Activated CD4-positive, alpha-beta T cell treated with anti-CD3 and anti-CD28 coated beads, Interleukin-2, amount 10 ng/mL, durations not matched to agents 7 days and 5 days (primary cell): ENCODE measurements at places on chromosomes 7 and 10.

DNA sequence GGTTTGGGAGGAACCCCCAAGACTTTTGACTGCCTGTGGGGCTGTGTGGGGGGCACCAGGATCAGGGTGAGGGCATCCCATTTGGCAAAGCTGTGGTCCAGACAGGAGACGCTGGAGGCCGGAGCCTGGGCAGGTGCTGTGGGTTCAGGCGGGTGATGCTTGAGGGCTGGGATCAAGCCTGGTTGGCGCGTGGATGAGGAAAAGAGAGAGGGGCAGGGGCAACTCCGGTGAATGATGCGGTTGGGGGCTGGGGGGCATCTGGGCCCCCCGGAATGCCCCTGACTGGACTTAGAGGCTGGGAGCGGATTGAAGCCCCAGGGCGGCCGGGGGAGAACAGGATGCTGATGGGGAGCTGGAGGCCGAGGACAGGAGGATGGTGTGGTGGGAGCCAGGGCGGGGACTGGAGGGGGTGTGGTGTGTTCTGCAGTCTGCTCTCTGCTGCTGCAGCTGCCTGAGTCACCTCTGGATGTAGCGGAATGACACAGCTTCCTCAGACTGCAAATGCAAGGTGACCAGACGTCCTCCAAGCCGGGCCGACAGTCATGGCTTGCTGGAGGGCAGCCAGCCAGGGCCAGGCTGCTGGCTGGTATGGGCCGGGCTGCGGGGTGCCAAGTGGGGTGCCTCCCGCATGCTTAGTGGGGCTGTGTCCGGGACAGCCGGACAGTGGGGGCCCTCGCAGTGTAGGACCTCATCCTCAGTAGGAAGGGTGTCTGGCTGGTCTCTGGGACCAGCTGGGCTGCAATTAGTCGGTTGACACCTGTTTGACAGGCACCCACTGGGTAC, 3.2 kb downstream of the MAFK start:
- no peak for DNase-seq

DNA sequence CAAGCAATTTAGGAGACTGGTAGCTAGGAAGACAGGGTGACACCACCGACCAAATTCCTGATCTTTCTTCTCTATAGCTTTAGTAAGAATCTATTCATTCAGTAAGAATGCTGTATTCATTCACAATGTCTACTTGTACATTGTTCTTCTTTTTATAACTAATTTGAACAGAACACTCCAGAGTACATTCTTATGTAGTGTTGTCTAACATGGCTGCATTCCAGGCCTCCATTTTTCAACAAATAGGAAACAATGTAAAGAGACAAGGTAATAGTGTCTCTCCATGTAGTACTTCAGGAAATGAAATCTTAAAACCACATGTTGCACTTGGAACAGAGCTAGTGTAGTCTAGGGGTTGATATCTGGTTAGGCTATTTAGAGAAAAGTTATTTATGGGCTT, 1.8 kb downstream of the VCL start:
- DNase-seq, result no peak

DNA sequence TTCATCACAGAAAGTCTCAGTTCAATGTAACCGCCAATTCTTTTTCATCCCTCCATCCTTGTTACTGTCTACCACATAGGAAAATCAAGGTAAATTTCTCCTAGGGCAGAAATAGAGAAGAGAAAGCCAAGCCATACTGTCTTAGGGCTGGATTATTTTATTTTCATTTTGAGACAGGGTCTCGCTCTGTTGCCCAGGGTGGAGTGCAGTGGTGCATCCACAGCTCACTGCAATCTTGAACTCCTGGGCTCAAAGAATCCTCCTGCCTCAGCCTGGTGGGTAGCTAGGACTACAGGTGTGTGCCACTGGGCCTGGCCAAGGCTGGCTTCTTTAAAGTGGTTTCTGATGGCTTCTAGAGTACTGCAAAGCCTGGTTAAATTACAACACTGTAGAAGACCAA, 181.7 kb downstream of the SRPK2 start:
- no peak for DNase-seq

GRCh38 chr7:127809261-127809702, 157.3 kb downstream of the SND1 start:
- no peak for DNase-seq

GRCh38 chr10:60901561-60902235, 42.3 kb downstream of the RHOBTB1 start:
- no peak for DNase-seq
